ENCODE measurements at places on chromosomes 13 and 19. TPM values are rescaled to one million over a fixed set of nuclear protein-coding genes. Genes with fewer than 3 reads are reported as not detected.

- no peak overlapping the region for H3K27ac ChIP-seq
- no peaks in the 10 kb centered on the region for H3K36me3 ChIP-seq
These were observed 1.4 kb upstream of the QTRT1 start for GRCh38 chr19:10699650-10700335.

DNA sequence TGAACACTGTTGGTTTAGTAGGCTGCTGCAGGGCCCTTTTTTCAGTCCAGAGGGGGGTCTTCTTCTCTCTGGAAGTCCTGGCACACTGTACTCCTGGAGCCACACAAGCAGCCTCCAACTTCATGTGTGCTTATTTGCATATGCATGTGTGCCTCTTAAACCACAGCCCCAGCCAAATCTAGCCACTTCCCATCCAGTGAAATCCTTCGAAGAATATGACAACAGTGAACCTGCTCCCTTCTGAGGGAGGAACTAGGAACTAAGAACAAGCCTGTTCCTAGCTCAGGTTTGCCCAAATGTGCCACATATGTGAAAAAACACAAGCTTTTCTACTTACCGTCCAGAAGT lies 348.5 kb downstream of the FOXO1 start:
- H3K4me3 ChIP-seq, result no peak overlapping the region
- H3K36me3 ChIP-seq, result no peaks in the 10 kb centered on the region
- no peak overlapping the region for H3K27ac ChIP-seq
- DNase-seq, result no peak
- no peaks in the 10 kb centered on the region for H3K27me3 ChIP-seq

The TCF3 gene
- total RNA-seq, result 38.6 TPM

The ADPRHL1 gene
- total RNA-seq, result 1.8 TPM

The ARHGAP45 gene
- total RNA-seq, result 43.2 TPM

- no peaks in the 10 kb centered on the region for H3K4me1 ChIP-seq
- H3K36me3 ChIP-seq, result no peaks in the 10 kb centered on the region
- no peak for DNase-seq
These were observed 266.3 kb downstream of the KLF5 start for GRCh38 chr13:73324842-73325722.

- H3K4me3 ChIP-seq, result no peak overlapping the region
- no peaks in the 10 kb centered on the region for H3K27me3 ChIP-seq
- peaks cover 5% of the 10 kb centered on the region for H3K4me1 ChIP-seq
These were observed 11.1 kb upstream of the DHRS12 start for GRCh38 chr13:51814825-51815650.

GRCh38 chr13:90447034-90447733 lies 900.3 kb upstream of the MIR17HG start:
- H3K4me3 ChIP-seq, result no peak overlapping the region
- no peaks in the 10 kb centered on the region for H3K4me1 ChIP-seq
- DNase-seq, result no peak
- no peaks in the 10 kb centered on the region for H3K36me3 ChIP-seq
- no peaks in the 10 kb centered on the region for H3K27me3 ChIP-seq

DNA sequence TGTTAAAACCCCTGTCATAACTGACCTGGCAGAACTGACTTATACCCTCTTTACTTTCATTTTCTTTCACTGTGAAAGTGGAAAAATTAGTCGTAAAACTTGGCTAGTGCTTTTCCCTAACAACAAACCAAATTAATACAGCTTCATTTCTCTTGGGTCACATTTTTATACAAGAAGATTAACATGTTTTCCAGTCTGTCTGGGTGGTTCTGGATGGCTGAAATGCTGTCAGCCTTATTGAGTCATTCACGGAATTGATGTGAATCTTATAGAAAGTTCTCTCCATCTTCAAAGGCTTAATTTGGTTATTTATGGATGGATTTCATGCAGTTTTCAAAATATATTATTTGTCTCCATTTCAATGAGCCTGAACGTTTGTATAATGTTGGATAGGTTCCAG lies 440.0 kb downstream of the KCTD12 start:
- H3K4me1 ChIP-seq, result no peaks in the 10 kb centered on the region
- H3K36me3 ChIP-seq, result no peaks in the 10 kb centered on the region
- no peak overlapping the region for H3K4me3 ChIP-seq
- H3K27ac ChIP-seq, result no peak overlapping the region
- no peaks in the 10 kb centered on the region for H3K27me3 ChIP-seq

The KANK2 gene
- 477 TPM for total RNA-seq

The CRLF1 gene
- 68.6 TPM for total RNA-seq

The TMEM150B gene
- total RNA-seq, result 1.6 TPM

- H3K27me3 ChIP-seq, result no peaks in the 10 kb centered on the region
- peaks cover 3% of the 10 kb centered on the region for H3K36me3 ChIP-seq
- no peak overlapping the region for H3K4me3 ChIP-seq
These were observed 31.1 kb downstream of the ITM2B start for GRCh38 chr13:48264058-48264457.

DNA sequence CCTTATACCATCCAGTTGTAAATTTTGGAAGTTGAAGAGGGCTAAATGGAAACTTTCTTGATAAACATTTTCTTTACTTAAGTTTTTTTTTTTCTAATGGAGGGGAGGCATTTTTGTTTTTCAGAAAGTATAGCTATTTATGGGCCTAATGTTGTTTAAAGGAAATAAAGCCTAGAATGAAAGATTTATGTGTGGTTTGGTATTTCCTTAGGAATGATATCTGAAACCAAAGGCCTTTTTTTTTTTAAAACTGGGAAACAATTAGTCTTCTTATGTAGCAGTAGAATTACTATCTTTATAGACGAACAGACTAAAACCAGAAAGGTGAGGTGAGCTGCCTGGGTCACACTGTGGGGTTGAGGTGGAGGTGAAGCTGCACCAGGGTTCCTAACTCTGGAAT lies 80.1 kb downstream of the ESD start:
- H3K4me3 ChIP-seq, result no peak overlapping the region
- no peak overlapping the region for H3K27ac ChIP-seq
- DNase-seq, result no peak

The HSPH1 gene
- total RNA-seq, result 109 TPM

The IGFL4 gene
- total RNA-seq, result not detected

- H3K27me3 ChIP-seq, result no peaks in the 10 kb centered on the region
- peak overlapping the region; percentile 3 for H3K27ac ChIP-seq
- peaks cover 5% of the 10 kb centered on the region for H3K36me3 ChIP-seq
These were observed 27.9 kb downstream of the PLEKHJ1 start for GRCh38 chr19:2207991-2208860.

DNA sequence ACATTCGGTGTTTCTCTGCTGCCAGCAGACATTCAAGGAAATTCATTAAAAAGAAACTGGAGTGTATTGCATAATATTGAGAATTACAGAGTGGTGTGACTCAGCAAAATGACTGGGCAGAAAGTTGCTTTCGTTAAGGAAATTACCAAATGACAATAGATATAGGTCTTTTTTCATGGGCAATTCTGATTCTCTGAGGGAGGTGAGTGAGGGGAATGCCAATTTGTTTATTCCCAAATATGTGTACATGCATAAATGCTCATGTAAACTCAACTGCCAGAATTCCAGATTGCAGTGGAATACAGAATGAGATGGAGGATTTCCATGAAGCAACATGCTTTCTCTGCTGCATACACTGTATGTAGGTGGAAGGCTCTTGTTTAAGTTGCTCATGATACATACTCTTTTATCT lies 1730.1 kb downstream of the SLITRK5 start:
- no peaks in the 10 kb centered on the region for H3K36me3 ChIP-seq
- no peak overlapping the region for H3K27ac ChIP-seq
- no peak for DNase-seq

DNA sequence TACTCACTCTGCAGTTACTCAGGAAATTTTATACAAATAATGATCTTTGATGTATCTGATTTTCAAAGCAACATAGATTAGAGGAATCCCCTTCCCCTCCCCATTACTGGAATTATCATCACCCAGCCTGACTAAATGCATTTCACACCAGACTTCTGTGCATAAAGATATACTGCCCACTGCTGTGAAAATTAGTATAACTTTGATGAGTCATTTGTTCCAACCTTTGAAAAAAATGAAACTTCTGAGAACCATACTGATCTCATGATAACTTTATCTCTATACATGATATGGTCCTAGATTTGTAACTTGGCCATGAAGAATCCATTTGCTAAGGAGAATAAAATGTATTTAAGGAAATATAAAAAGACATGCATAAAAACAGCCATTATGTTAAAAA lies 63.9 kb downstream of the GPC6 start:
- H3K36me3 ChIP-seq, result no peaks in the 10 kb centered on the region
- no peaks in the 10 kb centered on the region for H3K4me1 ChIP-seq
- no peak overlapping the region for H3K27ac ChIP-seq
- DNase-seq, result no peak
- H3K4me3 ChIP-seq, result no peak overlapping the region
- H3K27me3 ChIP-seq, result no peaks in the 10 kb centered on the region

DNA sequence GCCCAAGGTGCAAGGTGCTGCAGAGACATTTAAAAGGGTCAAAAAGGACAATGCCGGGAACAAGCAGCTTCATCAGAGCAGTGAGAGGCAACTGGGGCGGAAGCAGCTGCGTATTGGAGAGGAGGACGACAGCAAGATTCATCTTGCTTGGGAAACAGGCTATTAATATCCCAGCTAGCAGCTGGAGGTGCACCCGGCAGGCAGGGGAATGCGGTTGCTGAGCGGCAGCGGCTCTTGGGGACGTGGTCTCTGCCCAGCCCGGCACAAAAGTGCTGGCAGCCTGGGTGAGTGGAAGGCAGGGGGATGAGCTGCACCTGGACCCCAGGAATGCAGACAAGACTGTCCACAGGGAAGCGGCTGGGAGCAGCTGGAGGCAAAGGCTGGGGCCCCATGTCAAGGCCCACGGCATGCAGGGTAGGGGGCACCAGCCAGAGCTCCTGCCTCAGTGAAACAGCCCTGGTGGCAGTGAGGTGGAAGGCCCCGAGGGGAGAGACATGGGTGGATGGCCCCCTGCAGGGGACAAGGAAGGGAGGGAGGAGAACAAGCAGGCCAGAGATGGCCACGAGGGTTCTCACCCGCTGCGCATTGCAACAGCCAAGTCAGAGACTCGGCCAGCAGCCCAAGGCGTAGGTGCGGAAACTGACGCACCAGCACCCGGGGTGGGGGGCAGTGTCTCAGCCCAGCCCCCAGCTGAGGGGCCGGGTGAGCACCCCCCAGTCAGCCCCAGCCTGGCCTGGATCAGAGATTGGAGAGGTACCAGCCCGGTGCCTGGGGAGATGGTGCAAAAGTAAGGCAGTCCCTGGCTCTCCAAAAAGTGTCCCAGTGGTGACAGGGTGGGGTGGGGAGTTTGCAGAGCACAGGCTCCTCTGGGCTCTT lies 34.4 kb downstream of the PEPD start:
- H3K27me3 ChIP-seq, result no peaks in the 10 kb centered on the region
- H3K4me1 ChIP-seq, result no peaks in the 10 kb centered on the region
- no peaks in the 10 kb centered on the region for H3K36me3 ChIP-seq
- H3K27ac ChIP-seq, result no peak overlapping the region

DNA sequence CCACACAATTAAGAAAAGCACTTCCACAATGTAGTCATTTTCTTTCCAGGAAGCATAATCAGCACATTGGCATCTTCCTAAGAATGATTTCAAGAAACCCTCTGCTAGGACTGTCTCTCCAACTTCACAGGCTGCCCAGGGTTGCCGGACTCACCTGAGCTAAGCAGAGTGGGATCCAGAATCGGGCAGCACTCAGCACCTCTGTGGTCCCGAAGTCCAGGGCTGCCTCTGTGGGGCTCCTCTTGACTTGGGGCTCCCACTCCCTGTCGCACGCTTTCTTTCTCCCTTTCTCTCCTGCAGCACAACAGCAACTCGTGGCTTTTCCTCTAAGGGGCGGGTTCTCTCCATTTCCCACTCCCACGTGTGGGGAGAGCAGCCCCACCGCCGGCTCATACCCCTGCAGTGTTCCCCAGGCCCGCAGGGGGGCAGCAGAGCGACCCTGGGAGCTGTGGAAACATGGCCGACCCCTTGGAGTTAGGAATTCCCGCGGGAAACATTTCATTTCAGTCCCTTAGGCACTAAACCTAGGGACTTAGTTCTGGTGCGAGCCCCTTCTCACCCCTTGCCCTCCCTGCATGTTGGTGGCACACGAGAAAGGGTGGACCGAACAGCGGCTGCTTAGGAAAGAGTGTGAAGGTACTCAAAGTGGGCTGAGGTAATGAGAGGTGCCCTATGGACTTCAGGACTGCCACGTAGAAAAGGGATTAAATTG lies at the start of gene TMEM272:
Gene TMEM272, minus strand, starts transcription at position 316 of the 712 bp plus-strand sequence. CDS start 6,647 bp downstream, outside the sequence.
- H3K27me3 ChIP-seq, result no peaks in the 10 kb centered on the region
- no peaks in the 10 kb centered on the region for H3K36me3 ChIP-seq
- no peaks in the 10 kb centered on the region for H3K4me1 ChIP-seq

All from breast epithelium (tissue), 4 donors.